H4 (cell line): ENCODE measurements at places on chromosomes 4 and X. TPM values are rescaled to one million over a fixed set of nuclear protein-coding genes. Genes with fewer than 3 reads are reported as not detected.
A peak's percentile ranks its signal among the peaks of the same experiment; 100 is the strongest.

DNA sequence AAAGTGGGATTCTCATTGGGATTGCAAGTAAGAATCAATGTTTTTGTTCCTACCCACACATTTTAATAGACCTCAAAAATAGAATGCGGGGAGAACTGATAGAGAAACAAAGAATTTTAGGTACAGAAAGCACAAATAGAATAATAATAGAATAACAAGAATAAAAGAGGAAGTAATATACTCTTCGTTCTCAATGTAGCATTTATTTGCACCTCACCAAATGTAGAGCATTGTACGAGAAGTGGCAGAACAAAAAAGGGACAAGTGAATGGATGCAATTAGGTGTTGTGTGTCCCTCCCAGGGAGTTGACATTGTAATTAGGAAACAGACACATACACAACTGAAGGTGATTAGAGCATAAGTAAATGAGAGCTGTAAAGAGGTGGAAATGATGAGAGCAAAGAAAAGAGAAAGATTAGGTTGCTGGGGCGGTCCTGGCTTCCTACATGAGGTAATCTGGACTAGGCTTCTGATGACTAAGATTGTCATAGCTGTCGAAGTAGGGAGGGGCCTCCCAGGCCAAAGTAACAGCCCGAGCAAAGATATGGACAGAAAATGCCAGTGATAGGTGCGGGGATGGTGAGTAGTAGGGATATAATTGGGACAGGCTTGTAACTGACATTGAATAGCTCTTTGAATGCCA, 10.4 kb downstream of the RAB9A start:
- DNase-seq, result no peak

- no peak for DNase-seq
These were observed 20.4 kb upstream of the FBXW7 start for GRCh38 chr4:152556283-152556682.

GRCh38 chr4:13509442-13509841, 25.3 kb upstream of the RAB28 start:
- no peak for DNase-seq

GRCh38 chr4:105126311-105127169, 20.1 kb upstream of the TET2 start:
- no peak for DNase-seq

- DNase-seq, result no peak
These were observed 227.2 kb downstream of the APBB2 start for GRCh38 chr4:40987151-40987550.

GRCh38 chrX:105975382-105975781, 63.1 kb downstream of the SERPINA7 start:
- peak; percentile 17 for DNase-seq

DNA sequence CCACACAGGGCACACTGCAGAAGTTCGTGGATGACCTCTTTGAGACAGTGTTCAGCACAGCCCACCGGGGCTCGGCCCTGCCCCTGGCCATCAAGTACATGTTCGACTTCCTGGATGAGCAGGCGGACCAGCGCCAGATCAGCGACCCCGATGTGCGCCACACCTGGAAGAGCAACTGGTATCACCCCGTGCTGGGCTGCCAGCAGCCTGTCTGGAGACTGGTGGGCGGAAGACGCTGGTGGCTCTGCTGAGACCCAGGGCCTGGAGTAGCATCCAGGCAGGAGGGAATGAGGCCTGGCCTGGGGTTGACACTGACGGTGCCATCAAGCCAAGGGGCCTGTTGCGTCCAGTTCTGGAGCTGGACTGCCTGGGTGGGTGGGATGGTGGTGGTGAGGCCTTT, 8.6 kb downstream of the LAGE3 start:
- DNase-seq, result no peak

Gene SYTL5
- 1.2 and 1.7 TPM in 2 replicates for total RNA-seq

Gene STIM2
- 34.2 and 44.4 TPM in 2 replicates for total RNA-seq

Gene DIPK2B
- not detected in 2 replicates for total RNA-seq

Gene PFKFB1
- not detected in 2 replicates for total RNA-seq

Gene F11
- total RNA-seq, result not detected in 2 replicates
